Mammary epithelial cell (primary cell): ENCODE measurements at places on chromosomes 16 and 17.

- DNase-seq = no peak
These were observed 15.8 kb downstream of the MEOX1 start for GRCh38 chr17:43645765-43646481.

GRCh38 chr17:82154881-82155331 lies 56.9 kb upstream of the FASN start:
- DNase-seq = no peak

- DNase-seq = no peak
These were observed 7.1 kb upstream of the IL32 start for GRCh38 chr16:3058139-3059030.

GRCh38 chr17:11899537-11899942 lies 97.7 kb downstream of the ZNF18 start:
- no peak for DNase-seq

DNA sequence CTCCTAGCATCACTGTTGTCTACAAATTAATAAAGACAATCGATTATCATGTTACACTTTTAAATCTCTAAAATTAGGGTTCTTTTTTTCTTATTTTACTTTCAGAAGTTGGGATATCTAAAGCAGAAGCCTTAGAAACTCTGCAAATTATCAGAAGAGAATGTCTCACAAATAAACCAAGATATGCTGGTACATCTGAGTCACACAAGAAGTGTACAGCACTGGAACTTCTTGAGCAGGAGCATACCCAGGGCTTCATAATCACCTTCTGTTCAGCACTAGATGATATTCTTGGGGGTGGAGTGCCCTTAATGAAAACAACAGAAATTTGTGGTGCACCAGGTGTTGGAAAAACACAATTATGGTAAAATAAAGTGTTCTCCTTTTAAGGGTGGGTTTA lies 2.4 kb downstream of the RAD51C start:
- DNase-seq = no peak

DNA sequence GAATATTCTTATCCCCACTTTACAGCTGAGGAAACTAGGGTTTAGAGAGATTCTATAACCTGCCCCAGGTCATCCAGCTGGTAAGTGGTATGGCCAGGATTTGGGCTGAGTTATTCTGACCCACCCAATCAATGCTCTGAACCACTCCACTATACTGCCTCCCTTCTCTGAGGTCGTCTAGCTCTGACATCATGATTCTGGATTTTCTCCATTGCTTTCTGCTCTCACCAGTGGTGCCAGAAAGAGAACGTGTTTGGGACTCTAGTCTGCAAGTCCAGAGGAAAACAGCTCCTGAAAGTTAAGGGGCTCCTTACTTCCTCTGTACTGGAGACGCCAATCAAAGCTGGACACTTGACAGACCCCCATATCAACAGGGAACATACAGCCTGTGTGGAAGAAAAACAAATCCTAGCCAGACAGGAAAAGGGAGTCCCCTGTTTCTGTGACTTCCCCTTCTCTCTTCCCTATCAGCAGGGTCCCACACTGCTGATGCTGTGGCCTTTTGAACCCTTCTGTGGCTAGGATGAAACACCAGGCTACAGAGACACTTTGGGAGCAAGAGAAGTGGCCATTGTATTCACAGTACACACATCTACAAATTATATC lies 6.0 kb upstream of the EZH1 start:
- DNase-seq = no peak

GRCh38 chr17:34351096-34351495 lies 5.2 kb upstream of the CCL13 start:
- no peak for DNase-seq

DNA sequence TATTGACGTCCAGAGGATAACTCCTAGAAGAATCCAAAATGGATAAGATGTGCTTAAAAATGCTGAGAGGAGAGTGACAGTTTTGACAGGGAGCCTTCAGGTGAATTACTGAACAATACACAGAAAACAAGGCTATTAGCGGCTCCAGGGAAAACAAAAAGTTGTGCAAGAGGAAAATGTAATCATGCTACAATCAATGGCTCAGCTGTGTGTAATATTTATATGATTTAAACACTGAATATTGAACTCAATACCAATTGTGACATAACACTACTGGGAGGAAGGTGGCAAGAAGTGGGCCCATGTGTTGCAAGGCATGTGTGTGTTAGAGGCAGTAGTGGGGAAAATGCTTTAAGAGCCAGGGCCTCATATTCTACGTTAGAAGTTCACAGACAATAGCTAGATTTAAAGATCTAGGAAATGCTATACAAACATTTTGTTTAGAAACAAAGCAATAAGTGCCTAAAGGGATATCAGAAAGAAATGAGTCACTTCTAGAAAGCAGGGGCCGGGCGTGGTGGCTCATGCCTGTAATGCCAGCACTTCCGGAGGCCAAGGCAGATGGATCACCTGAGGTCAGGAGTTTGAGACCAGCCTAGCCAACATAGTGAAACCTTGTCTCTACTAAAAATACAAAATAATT lies 253.2 kb upstream of the IRX5 start:
- DNase-seq = peak; percentile 52

DNA sequence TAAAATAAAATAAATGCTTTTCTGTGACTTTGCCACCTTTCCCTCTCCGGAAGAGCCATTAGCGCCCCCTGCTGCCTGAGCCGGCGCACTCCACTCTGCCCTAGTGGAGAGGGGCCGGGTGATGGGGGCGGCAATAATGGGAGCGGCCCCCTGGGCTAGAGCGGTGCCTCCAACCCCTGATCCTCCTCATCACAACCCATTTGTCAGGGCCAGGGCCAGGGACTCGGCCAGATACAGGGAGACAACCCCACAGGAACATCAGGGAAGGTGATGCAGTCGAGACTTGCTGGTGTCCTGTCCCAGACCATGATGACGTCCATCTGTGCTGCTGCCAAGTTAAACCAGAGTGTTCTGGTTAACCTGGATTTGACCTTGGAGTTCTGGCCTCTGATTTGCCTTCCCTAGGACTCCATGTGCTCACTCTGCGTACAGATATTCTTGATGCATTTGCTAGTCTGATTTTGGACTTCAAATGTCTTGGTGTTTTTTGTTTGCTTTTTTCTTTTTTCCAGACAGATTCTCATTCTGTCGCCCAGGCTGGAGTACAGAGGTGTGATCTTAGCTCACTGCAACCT lies 46.1 kb upstream of the BPTF start:
- DNase-seq = peak; percentile 14

- no peak for DNase-seq
These were observed 43.6 kb upstream of the YPEL2 start for GRCh38 chr17:59287891-59288290.

- no peak for DNase-seq
These were observed 140.4 kb upstream of the CA10 start for GRCh38 chr17:52298881-52299280.

DNA sequence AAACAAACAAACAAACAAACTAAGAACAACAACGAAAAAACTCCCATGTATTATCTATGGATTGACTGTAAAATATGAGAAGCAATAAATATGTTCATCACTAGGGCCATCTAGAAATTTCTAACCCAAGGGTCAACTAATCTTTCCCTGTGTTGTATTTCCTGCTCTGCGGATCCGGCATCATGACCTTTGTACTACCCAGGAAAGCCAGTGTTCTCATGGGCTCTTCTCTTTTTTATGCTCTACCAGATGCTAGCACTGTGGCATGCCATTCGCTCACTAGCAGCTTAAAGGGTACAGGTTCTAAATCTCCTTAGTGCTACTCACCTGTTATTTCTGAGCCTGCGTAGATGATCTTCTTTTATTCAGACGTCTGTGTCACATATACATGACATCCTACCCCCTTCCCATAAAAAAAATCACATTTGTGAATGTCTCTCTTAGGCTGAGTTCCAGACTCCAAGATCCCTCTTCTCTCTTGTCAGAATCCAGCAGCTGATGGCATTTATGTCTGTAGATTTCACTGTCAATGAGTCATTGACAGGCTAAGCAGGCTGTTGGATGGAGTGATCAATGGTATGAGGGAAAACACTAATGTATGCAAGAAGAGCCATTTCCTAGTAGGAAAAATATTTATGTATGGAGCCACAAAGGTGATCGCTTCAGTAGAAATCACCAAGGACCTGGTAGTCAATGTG lies 100.0 kb downstream of the WWOX start:
- no peak for DNase-seq

DNA sequence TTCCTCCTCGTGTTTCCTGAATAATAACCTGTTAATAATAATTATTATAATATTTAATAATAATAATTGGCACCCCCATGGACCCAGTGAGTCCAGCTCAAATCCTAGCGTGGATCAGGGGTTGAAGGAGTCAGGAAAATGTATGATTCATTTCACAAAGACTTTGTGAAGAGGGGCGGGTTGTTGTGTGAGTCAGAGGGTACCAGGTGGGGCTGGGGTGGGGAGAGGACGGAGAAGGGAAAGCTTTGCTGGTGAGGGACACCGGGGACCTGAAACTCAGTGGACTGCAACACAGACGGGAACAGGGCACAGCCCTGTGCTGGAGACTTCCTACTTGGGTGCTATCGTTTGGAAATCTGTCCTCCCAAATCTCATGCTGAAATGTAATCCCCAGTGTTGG lies 3.1 kb upstream of the ADORA2B start:
- peak; percentile 41 for DNase-seq

GRCh38 chr16:24764916-24765315 lies 35.5 kb downstream of the TNRC6A start:
- no peak for DNase-seq

- no peak for DNase-seq
These were observed 401.3 kb downstream of the ZFHX3 start for GRCh38 chr16:72646615-72647014.

DNA sequence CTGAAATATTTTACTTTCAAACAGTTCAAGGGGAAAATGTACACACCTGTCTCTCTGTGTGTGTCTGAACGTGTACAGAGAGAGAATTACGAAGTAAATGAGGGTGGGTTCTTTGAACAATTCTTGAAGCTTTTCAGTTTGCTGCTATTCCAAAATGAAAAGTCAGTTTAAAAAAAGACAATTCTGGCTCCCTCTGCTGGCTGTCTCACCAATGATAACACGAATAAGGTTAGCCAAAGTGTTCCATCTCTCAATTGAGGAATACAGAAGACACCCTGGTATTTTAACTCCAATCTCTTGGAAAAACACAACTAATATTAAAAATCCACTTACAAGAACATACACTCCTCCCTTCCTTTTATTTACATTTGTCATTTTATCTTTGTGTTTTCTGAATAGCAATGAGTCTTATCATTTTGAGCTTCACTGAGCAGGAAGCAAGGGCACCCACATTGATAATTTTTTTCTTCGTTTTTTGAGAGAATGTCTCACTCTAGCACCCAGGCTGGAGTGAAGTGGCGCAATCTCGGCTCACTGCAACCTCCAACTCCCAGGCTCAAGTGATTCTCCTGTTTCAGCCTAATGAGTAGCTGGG lies 20.5 kb downstream of the EFTUD2 start:
- no peak for DNase-seq

GRCh38 chr17:43543771-43544575 lies 2.2 kb downstream of the ETV4 start:
- DNase-seq = no peak

DNA sequence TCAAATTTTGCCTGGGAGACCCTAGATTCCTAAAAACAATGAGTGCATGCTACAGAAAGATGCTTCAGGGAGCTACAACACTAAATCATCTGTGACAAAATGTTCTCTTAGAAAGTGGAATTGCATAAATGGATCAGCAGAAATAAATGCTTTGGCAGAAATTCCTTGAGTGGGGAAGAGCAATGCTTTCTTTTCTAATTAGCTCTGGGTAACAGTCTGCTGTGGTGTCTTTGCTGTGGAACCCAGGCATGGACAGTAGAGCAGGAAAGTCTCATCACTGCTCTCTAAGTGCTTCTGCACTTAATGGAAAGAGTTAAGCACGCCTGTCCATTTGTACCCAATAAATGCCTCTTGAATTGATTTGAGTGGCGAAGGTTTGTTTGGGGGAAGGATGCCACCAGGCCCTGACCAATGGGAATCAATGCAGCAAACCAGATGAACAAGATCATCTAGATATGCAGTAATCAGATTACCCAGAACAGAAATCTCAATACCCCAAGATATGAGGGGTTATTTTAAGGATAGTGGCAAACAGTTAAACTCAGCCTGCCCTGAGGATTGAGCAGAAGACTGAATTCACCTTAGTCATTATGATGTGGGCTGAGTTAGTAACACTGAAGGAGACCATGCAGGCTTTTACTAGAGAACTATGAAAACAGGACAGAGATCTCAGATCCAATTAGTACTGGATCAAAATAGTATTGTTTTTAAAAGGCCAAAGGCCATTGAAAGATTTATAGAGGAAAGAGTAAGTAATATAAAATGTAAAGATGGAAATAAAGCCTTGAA lies 13.6 kb downstream of the HLF start:
- DNase-seq = no peak

DNA sequence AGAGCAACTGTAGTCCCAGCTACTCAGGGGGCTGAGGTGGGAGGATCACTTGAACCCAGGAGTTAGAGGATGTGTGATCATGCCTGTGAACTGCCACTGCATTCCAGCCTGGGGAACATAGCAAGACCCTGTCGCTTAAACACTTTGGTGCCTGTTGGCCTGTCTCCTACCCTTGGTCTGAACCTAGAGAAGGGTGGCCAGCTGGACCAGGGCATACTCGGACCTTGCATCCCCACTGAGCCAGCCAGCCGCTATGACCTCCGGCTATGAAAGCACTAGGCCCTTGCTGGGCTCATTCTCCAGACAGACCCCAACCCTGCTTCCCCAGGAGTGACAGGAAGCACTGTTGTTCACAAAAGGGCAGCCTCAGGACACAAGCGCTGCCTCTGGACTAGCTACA lies 4.6 kb downstream of the IFT20 start:
- no peak for DNase-seq
